Stimulated activated CD4-positive, alpha-beta T cell treated with anti-CD3 and anti-CD28 coated beads, Interleukin-2, amount 100 ng/mL, for 24 hours (primary cell): ENCODE measurements at places on chromosomes 13 and 19.
A peak's percentile ranks its signal among the peaks of the same experiment; 100 is the strongest.

GRCh38 chr13:108897955-108898354 lies 268.5 kb downstream of the MYO16 start:
- no peak for DNase-seq

DNA sequence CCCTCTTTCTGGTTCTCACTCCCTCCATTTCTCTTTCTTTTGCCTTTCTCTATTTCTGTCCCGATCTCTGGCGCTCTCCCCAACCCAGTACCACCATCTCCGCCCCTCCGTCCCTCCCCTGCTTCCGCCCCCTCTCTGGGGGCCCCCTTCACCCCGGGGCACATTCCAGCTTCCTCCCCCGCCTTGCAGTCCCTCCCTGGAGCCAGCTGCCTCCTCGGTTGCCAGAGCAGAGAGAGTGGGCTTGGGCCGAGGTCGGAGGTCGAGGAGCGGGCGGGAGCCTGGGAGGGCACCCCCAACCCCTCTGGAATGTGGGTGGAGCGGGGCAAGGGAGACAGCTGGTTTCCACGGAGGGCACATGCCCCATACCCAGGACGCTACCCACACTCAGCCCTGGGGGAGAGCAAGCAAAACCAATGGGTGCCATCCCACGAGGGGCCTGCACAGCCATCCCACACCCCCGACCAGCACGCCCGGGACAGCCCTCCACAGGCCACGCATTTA lies 6.5 kb upstream of the CIRBP start:
- DNase-seq = no peak

- peak; percentile 40 for DNase-seq
Measured at GRCh38 chr19:55452749-55453346, 8.6 kb downstream of the ISOC2 start.

DNA sequence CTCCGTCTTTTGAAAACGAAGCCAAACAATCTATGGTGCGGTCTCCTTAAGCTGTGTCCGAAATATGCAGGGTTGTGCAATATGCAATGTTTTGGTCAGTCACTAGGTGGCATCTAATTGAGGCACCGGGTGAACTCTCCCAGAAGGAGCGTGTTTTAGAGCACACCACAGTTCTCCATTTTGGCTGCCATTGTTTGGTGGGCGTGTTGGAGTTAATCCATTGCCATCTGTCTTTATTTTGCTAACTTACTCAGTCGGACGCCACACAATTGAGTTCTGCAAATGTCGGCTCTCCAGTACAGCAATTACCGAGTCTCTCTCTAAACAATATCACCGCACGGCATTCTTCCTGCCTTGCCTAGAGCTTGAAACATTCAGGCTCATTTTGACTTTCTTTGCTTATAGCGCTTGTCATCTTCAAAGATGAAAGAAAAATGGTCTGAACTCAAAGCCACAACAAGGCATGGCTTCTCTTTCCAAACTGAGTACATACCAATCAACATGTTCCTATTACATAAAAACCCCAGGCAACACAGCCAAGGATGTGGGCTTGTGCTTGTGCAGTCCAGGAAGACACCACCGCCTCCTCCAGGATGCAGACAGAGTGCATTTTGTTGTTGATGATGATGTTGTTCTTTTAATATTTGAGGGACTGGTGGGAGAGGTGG lies 182.0 kb upstream of the SERP2 start:
- DNase-seq = peak; percentile 31

GRCh38 chr13:83453723-83454122 lies 428.6 kb downstream of the SLITRK1 start:
- DNase-seq = no peak

GRCh38 chr13:100658363-100658762 lies 16.2 kb downstream of the TMTC4 start:
- no peak for DNase-seq

DNA sequence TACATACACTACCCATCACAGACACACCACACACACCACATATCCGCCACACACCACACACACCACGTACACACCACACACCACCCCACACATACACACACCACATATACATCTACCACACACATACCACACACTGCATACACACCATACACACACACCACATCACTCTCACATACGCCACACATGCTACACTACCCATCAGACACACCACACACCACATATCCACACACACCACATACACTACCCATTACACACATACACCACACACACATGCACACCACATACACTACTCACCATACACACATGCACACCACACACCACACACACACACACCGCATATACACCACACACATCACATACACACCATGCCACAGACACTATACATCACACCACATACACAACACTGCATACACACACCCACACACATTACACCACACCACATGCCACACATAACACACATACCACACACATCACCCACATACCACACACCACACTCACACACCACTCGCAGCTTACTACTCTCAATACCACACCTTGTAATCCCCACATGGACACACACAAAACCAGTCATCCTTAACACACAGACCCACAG lies 9.5 kb downstream of the ERFL start:
- DNase-seq = no peak
